ENCODE measurements at places on chromosomes 5 and 9.

GRCh38 chr9:112301420-112301819 lies 32.0 kb downstream of the PTBP3 start:
- peaks cover 15% of the 10 kb centered on the region for H3K4me1 ChIP-seq
- no peaks in the 10 kb centered on the region for H3K27me3 ChIP-seq
- no peaks in the 10 kb centered on the region for H3K36me3 ChIP-seq
- H3K27ac ChIP-seq = no peak overlapping the region

GRCh38 chr9:25284365-25284764 lies 393.9 kb downstream of the TUSC1 start:
- no peaks in the 10 kb centered on the region for H3K4me1 ChIP-seq
- no peaks in the 10 kb centered on the region for H3K36me3 ChIP-seq
- H3K27me3 ChIP-seq = no peaks in the 10 kb centered on the region
- no peak overlapping the region for H3K4me3 ChIP-seq
- no peak overlapping the region for H3K27ac ChIP-seq
- ATAC-seq = no peak

DNA sequence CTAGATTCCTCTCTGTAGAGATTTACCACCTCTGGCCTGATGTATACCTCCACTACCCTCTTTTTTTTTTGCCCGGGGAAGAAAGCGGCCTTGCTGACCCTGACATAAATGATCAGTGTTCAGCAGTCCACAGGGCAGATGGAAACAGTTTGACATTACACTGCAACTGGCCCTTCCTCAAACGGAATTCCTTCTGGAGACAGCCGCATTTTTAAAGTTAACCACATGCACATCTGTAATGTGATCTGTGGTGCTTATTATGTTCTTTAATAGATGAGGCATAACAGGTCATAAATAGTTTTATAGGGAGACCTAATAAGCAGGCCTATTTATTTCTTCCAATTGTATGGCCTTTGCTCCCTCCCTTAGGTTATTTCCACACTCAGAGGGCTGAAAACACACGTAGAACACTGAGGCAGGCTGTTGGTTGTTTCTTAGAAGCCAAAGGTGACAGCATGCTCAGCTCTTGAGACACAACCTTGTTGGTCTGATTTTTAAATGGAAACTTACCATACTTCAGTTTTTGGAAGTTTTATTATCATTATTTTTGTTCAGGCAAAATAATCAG lies 84.0 kb upstream of the APC start:
- no peak for ATAC-seq
- H3K4me1 ChIP-seq = no peaks in the 10 kb centered on the region
- no peak overlapping the region for H3K27ac ChIP-seq
- no peaks in the 10 kb centered on the region for H3K27me3 ChIP-seq
- no peaks in the 10 kb centered on the region for H3K36me3 ChIP-seq

GRCh38 chr5:112684737-112685136 lies 52.9 kb upstream of the APC start:
- no peaks in the 10 kb centered on the region for H3K27me3 ChIP-seq
- peak overlapping the region; percentile 78 for H3K27ac ChIP-seq
- no peak overlapping the region for H3K4me3 ChIP-seq
- peaks cover 48% of the 10 kb centered on the region for H3K4me1 ChIP-seq

DNA sequence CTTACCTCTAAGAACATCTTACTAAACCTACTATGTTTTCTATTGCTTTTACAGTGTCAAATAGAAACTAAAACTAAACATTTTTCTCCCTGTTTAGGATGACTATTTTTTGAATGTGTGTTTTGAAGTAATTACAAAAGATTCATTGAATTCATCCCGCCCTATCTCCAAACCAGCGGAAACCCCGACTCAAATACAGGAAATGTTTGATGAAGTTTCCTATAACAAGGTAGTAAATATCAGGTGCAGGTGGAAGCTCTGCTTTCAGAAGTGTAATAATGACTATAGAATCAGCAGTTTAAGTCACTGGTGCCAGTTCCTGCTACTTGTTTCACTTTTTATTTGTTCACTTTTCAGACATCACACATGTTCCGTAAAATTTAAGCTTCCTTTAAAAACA lies 20.0 kb downstream of the ERAP2 start:
- no peak overlapping the region for H3K4me3 ChIP-seq
- ATAC-seq = no peak
- H3K27me3 ChIP-seq = no peaks in the 10 kb centered on the region
- H3K36me3 ChIP-seq = peaks cover 71% of the 10 kb centered on the region
- H3K4me1 ChIP-seq = no peaks in the 10 kb centered on the region

- peaks cover 61% of the 10 kb centered on the region for H3K27me3 ChIP-seq
- H3K27ac ChIP-seq = no peak overlapping the region
- no peak for ATAC-seq
Measured at GRCh38 chr9:136844761-136845464, 2.6 kb downstream of the AJM1 start.

- ATAC-seq = no peak
- no peaks in the 10 kb centered on the region for H3K4me1 ChIP-seq
- no peaks in the 10 kb centered on the region for H3K27me3 ChIP-seq
Measured at GRCh38 chr5:150254774-150255173, 34.8 kb downstream of the CAMK2A start.

DNA sequence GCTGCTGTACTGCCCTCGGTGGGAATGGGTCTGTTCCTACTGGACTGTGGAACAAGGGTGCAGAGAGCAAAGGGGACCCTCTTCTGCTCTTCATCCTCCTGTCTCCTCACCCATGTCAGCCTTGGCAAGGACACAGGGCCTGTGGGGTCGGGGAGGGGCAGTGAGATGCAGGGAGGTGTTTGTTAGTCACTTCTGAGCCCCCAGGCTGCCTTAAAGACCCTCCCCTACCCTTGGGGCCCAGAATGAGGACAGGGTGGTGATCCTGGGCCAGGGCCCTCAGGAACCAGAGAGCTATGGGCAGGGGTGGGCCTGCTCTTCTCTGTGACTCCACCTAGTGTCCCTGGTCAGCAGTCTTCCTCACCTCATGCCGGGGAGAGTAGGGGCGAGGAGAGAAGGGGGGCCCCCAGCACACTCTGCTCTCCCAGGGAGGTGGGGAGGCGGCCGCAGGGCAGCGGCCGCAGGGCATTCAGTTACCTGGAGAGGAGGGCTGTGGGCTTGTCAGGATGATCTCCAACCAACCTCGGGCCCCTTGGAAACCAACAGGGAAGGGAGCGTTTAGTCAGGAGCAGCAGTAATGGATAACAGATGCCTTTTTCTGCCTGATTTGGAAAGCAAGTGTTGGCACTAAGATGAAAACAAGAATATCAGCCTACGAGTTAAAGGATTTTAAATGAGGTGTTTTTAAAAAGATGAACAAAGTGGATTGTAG lies 62.0 kb upstream of the GARNL3 start:
- H3K36me3 ChIP-seq = no peaks in the 10 kb centered on the region
- no peak overlapping the region for H3K4me3 ChIP-seq
- H3K4me1 ChIP-seq = peaks cover 57% of the 10 kb centered on the region
- no peaks in the 10 kb centered on the region for H3K27me3 ChIP-seq

- no peak overlapping the region for H3K4me3 ChIP-seq
- ATAC-seq = no peak
- no peaks in the 10 kb centered on the region for H3K36me3 ChIP-seq
- H3K4me1 ChIP-seq = no peaks in the 10 kb centered on the region
- no peak overlapping the region for H3K27ac ChIP-seq
- H3K27me3 ChIP-seq = no peaks in the 10 kb centered on the region
Measured at GRCh38 chr5:97658116-97658900, 475.3 kb upstream of the RIOK2 start.

GRCh38 chr5:1413211-1413610 lies 32.0 kb downstream of the SLC6A3 start:
- H3K27ac ChIP-seq = no peak overlapping the region
- H3K36me3 ChIP-seq = no peaks in the 10 kb centered on the region
- no peaks in the 10 kb centered on the region for H3K4me1 ChIP-seq
- no peak overlapping the region for H3K4me3 ChIP-seq
- H3K27me3 ChIP-seq = peaks cover 71% of the 10 kb centered on the region

- ATAC-seq = no peak
- H3K27me3 ChIP-seq = no peaks in the 10 kb centered on the region
- no peaks in the 10 kb centered on the region for H3K36me3 ChIP-seq
- H3K27ac ChIP-seq = peak overlapping the region; percentile 5
Measured at GRCh38 chr9:700365-701282, 140.9 kb upstream of the DMRT1 start.

- peaks cover 7% of the 10 kb centered on the region for H3K4me1 ChIP-seq
- no peaks in the 10 kb centered on the region for H3K36me3 ChIP-seq
- H3K27me3 ChIP-seq = no peaks in the 10 kb centered on the region
- ATAC-seq = no peak
- H3K4me3 ChIP-seq = no peak overlapping the region
Measured at GRCh38 chr9:125867751-125868415, 120.7 kb downstream of the PBX3 start.

GRCh38 chr5:7250611-7251010 lies 145.3 kb upstream of the ADCY2 start:
- peaks cover 4% of the 10 kb centered on the region for H3K27me3 ChIP-seq
- H3K4me1 ChIP-seq = no peaks in the 10 kb centered on the region
- ATAC-seq = no peak
- no peaks in the 10 kb centered on the region for H3K36me3 ChIP-seq
- H3K4me3 ChIP-seq = no peak overlapping the region

GRCh38 chr5:598564-598890 lies 13.6 kb upstream of the CEP72 start:
- H3K4me3 ChIP-seq = no peak overlapping the region
- no peak overlapping the region for H3K27ac ChIP-seq
- H3K36me3 ChIP-seq = no peaks in the 10 kb centered on the region
- H3K4me1 ChIP-seq = no peaks in the 10 kb centered on the region
- no peak for ATAC-seq

DNA sequence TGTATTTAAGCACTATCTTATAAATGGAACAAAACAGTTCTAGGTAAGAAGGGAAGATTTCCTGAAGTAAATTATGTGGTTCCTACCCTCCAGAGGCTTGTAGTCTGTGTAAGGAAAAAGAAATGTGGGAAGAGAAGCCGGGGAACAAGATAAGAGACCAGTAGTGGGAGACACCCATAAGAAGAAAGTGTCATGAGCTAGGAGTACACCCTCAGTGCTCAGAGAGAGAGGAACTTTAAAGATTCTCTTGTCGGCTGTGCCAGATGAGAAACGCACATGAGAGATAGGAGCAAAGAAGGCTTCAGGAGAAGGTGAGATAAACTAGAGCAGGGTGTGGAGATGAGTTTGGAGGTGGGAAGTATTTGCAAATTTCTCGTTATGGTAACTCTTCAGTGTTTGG lies 18.1 kb downstream of the SLC36A1 start:
- no peaks in the 10 kb centered on the region for H3K4me1 ChIP-seq
- no peak for ATAC-seq
- no peak overlapping the region for H3K4me3 ChIP-seq
- peaks cover 77% of the 10 kb centered on the region for H3K36me3 ChIP-seq

DNA sequence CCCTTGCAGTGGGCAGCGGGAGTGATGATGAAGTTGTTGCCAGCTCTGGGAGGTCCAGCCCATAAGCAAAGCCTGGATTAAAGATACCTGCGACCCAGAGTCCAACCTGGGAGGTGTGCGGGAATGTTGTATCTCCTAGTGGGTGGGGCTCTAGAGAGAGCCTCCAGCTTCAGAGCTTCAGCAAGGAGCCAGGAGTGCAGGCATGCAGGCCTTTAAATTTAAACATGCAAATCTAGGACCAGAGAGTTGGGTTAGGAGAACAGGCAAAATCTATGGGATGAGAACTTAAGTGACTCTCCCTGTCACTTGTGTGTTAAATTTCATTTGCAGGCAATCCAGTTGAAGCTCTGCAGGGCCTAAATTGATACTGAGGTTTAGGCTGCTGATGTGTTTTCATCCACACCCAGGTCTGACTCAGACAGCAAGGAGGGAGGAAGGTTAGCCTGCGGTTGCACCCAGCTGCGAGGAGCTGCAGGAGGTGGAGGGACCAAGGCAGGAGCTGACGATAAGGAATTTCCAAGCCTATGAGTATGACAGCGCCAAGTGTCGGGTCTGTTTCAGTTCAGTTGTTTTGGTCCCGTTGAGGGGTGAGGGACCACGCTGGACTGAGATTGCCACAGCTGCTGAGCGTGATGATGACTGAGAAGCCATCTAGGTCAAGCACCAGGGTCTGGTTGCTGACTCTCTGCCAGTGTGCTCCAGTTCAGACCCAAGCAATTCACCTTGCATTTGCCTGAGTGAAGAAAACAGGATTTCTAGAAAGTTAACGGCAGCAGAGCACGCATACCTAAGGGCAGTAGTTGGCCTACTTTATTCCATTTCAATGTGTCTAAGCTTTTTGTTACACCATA lies 243.0 kb downstream of the ICE1 start:
- H3K4me1 ChIP-seq = no peaks in the 10 kb centered on the region
- H3K4me3 ChIP-seq = no peak overlapping the region

GRCh38 chr9:76581731-76582130 lies 122.7 kb downstream of the GCNT1 start:
- H3K27me3 ChIP-seq = no peaks in the 10 kb centered on the region
- H3K36me3 ChIP-seq = no peaks in the 10 kb centered on the region
- H3K4me1 ChIP-seq = no peaks in the 10 kb centered on the region
- no peak for ATAC-seq
- H3K4me3 ChIP-seq = no peak overlapping the region
- no peak overlapping the region for H3K27ac ChIP-seq

- no peak overlapping the region for H3K4me3 ChIP-seq
- no peaks in the 10 kb centered on the region for H3K36me3 ChIP-seq
Measured at GRCh38 chr5:170226129-170226615, 6.6 kb upstream of the C5orf58 start.

GRCh38 chr5:78908173-78909061 lies 76.7 kb downstream of the ARSB start:
- H3K4me3 ChIP-seq = peak overlapping the region; percentile 6
- no peaks in the 10 kb centered on the region for H3K36me3 ChIP-seq
- H3K4me1 ChIP-seq = peaks cover 13% of the 10 kb centered on the region
- no peaks in the 10 kb centered on the region for H3K27me3 ChIP-seq

- H3K4me1 ChIP-seq = no peaks in the 10 kb centered on the region
- H3K4me3 ChIP-seq = no peak overlapping the region
- no peaks in the 10 kb centered on the region for H3K36me3 ChIP-seq
Measured at GRCh38 chr5:172611913-172612312, 29.1 kb upstream of the NEURL1B start.

GRCh38 chr5:37557734-37558293 lies 178.7 kb downstream of the WDR70 start:
- no peaks in the 10 kb centered on the region for H3K27me3 ChIP-seq
- no peak for ATAC-seq
- H3K4me1 ChIP-seq = no peaks in the 10 kb centered on the region
- no peak overlapping the region for H3K4me3 ChIP-seq
- H3K27ac ChIP-seq = no peak overlapping the region

DNA sequence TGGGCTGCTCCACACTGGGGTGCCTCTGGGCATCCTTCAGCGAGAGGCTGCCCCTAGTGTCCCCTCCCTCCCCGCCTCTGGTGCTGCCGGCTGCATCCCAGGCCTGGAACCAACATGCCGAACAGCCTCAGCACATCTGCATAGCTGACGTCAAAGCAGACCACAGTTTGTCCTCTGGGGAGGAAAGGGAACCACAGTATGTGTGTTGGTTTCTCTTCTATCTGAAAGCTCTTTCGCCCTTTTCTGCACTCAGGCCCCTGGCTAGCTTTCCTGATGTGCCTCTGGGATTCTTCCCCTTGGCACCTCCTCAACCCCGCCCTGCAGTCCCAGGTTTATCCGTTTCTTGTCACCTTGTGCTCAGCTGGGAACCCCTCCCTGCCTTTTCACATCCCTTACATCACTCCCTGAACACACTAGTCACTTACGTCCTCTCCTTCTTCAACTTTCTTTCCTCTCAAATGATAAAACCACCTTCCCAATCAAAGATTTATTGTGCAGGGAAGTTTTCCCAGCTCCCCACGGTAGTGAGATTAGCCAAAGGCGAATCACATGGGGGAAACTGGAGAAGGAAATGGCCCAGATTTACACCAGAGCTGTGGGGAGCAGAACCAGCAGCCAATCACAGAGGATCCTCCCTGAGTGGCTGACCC lies 35.5 kb upstream of the B4GALT1 start:
- H3K27ac ChIP-seq = no peak overlapping the region
- no peaks in the 10 kb centered on the region for H3K4me1 ChIP-seq
- H3K4me3 ChIP-seq = no peak overlapping the region
- no peaks in the 10 kb centered on the region for H3K27me3 ChIP-seq
- no peaks in the 10 kb centered on the region for H3K36me3 ChIP-seq
- peak; percentile 64 for ATAC-seq

Data from gastroesophageal sphincter (tissue), 4 donors.